ENCODE measurements at places on chromosomes 1 and 21. TPM values are rescaled to one million over a fixed set of nuclear protein-coding genes. Genes with fewer than 3 reads are reported as not detected.

The CD84 gene
- total RNA-seq, result not detected

The PGLYRP3 gene
- not detected for total RNA-seq

The PRAMEF9 gene
- not detected for total RNA-seq

The MTF2 gene
- total RNA-seq, result 5.2 TPM

The ATAD3C gene
- total RNA-seq, result not detected

The ARHGAP30 gene
- not detected for total RNA-seq

The TCEA3 gene
- total RNA-seq, result 1.5 TPM

The RALGPS2 gene
- 26.6 TPM for total RNA-seq

The CLCA2 gene
- not detected for total RNA-seq

The C1QTNF12 gene
- total RNA-seq, result 3.9 TPM

The SPRR2A gene
- not detected for total RNA-seq

The CHIA gene
- total RNA-seq, result not detected

The AKR7A3 gene
- 0.70 TPM for total RNA-seq

The EYA3 gene
- 16.9 TPM for total RNA-seq

The CD5L gene
- total RNA-seq, result not detected

The TAS1R3 gene
- not detected for total RNA-seq

The TBCE gene
- total RNA-seq, result 6.7 TPM

The OR2T33 gene
- not detected for total RNA-seq

The IFNLR1 gene
- not detected for total RNA-seq

The HSD3B2 gene
- not detected for total RNA-seq

The CD52 gene
- total RNA-seq, result not detected

The COL9A2 gene
- 2.2 TPM for total RNA-seq

The SYT14 gene
- total RNA-seq, result 0.35 TPM

The KHDC4 gene
- total RNA-seq, result 14.4 TPM

The FMO2 gene
- 3.0 TPM for total RNA-seq

The TNNI3K gene
- total RNA-seq, result not detected

The CYP4Z1 gene
- not detected for total RNA-seq

The TMEM35B gene
- total RNA-seq, result 34.8 TPM

The PCAT6 gene
- not detected for total RNA-seq

The CYYR1 gene
- total RNA-seq, result not detected

The PRKCZ gene
- 3.0 TPM for total RNA-seq

The PTCH2 gene
- under 0.01 TPM for total RNA-seq

The DISP3 gene
- under 0.01 TPM for total RNA-seq

The S100A8 gene
- total RNA-seq, result not detected

The ATP1A2 gene
- total RNA-seq, result 1.8 TPM

The IRF6 gene
- 0.09 TPM for total RNA-seq

The MMEL1 gene
- not detected for total RNA-seq

The CLCA4 gene
- not detected for total RNA-seq

The MCOLN2 gene
- 0.94 TPM for total RNA-seq

The IVL gene
- not detected for total RNA-seq

The LRP8 gene
- 5.7 TPM for total RNA-seq

The PTPRC gene
- total RNA-seq, result not detected

The MPL gene
- total RNA-seq, result not detected

The DPYD gene
- total RNA-seq, result 29.6 TPM

The NTMT2 gene
- total RNA-seq, result not detected

The RGS13 gene
- total RNA-seq, result not detected

The GJB3 gene
- not detected for total RNA-seq

The AHCYL1 gene
- 31.7 TPM for total RNA-seq

The MR1 gene
- 15.1 TPM for total RNA-seq

The COL11A1 gene
- total RNA-seq, result 46.7 TPM

The ESRRG gene
- under 0.01 TPM for total RNA-seq

The ZNF670 gene
- total RNA-seq, result 2.7 TPM

Data from pericardium fibroblast (primary cell).